Activated CD4-positive, alpha-beta T cell treated with anti-CD3 and anti-CD28 coated beads, Interleukin-2, amount 50 U/mL, for 48 hours (primary cell): ENCODE measurements at places on chromosomes 12 and 14.

DNA sequence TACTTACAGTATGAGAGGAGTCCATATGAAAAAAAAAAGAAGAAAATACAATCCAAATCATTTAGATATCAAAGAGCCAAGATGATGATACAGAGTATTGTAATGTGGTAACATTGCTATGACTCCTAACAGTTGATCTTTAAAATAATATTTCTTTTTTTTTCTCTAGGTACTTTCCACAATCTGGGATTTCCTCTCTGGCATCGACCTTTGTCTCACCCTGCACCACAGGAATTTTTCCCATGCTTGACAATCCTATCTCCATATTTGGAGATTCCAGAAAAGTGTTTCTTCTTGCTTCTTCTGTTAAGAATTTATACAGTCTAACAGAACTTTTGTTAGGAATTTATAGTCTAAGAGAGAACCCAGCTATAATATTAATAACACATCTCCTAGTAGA, 184.4 kb downstream of the ITPR2 start:
- no peak for DNase-seq

- DNase-seq = no peak
These were observed 505.9 kb downstream of the FLRT2 start for GRCh38 chr14:86035882-86036281.

GRCh38 chr14:68979021-68979721, at the start of gene ACTN1:
Gene ACTN1 (minus strand): TSS chr14:68979302. CDS start chr14:68979056, 246 bp downstream.
- peak; percentile 77 for DNase-seq

GRCh38 chr12:68733661-68734071, 12.3 kb upstream of the SLC35E3 start:
- DNase-seq = no peak

DNA sequence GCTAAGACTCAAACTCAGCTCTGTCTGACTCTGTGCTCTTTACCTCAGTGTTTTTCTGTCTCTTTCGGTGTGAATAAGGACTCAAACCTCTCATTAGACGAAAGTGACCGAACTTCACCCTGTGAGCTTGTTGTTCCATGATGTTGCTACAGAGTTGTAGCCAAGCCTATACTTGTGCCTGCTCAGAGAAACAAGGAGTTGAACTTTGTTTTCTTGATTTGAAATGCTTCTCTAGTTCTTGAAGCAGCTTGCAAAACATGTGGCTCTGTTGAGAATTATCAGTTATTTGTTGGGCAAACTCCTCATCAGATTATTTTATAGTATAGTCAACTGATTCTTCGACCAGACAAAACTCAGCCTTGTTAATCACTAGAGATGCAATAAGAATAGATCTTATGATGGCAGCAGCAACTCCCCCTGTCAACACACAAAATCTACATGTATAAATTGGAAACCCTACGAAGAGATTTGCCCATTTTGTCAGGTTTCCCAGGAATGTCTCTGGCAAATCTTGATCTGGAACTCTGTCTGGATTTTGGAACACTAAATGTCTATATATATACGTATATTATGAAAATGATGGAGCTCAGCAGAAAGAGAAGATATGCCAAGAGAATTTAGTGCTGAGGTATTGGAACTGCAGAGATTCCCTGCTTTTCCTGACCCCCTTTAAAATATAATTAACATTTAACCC, 146.8 kb downstream of the TTLL5 start:
- no peak for DNase-seq

DNA sequence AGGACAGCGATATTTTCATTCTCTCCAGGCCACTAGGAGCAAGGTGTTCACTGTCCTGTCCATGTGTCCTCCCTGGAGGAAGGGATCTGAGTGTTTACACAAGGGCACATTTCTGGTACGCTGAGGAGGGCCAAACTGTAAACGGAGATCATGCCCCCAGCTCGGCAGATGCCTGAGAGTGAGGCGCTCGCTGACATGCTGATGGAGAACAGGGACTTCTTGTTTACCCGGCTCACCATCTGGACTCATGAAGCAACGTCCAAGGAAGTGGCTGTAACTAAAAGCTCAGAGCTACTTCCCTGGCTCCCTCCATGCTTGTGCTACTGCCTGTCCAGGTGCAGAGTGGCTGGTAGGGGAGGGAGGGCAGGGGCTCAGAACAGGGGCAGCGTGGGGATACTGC, 43.4 kb upstream of the KCNA1 start:
- no peak for DNase-seq

GRCh38 chr14:105096206-105096875, 31.1 kb upstream of the GPR132 start:
- DNase-seq = no peak

DNA sequence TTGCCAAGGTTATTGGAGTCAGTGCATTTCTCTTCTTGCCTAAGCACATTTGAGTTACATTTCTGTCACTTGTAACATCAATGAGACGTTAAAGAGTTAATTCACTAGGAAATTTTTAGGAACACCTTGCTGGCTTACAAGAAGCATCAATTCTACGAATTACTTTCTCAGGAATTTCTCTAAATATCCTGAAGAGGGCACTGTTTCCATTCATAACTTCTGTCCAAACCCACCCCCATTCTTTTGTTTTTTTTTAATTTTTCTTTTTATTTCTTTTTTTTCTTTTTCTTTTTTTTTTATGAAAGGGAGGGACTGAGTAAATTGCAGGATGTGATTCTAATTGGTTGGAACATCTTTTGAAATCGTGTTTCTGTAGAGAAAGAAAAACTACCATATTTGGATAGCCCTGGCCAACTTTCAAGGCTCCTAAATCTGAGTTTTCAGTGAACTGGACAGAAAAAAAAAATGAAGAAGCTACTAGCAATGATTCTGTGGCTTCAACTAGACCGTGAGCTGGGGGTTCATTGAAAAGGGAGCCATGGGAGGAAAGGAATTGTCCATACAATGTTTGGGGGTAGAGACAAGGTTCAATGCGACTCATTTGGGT, 285.3 kb downstream of the DAD1 start:
- no peak for DNase-seq

- DNase-seq = no peak
These were observed 228.9 kb downstream of the TTC8 start for GRCh38 chr14:89053303-89053702.

- DNase-seq = no peak
These were observed 10.1 kb upstream of the RASSF3 start for GRCh38 chr12:64600164-64600561.

DNA sequence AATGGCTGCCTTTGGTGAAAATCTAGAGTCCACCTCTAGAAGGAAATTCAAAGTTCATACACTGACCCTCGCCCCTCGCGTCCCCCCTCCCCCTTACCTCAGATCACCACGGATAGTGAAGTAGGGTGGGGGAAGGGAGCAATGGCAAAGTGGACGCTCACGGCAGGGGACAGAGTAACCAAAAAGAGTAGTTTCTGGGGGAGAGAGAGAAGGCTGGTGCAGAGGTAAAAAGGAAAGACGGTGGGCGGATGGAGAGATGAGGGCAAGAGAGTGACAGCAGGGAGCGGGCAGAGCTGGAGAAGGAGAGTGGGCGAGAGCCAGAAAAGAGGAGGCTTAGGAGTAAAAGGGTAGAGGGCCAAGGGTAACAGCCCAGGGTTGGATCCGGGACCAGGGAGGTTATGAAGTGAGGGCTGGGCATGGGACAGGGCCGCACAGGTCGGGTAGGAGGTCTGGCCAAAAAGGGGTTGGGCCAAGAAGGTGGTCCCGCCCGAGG, 423 bp downstream of the ALDH6A1 start:
- DNase-seq = no peak

GRCh38 chr14:104634886-104635570, 30.5 kb upstream of the TMEM179 start:
- DNase-seq = no peak

DNA sequence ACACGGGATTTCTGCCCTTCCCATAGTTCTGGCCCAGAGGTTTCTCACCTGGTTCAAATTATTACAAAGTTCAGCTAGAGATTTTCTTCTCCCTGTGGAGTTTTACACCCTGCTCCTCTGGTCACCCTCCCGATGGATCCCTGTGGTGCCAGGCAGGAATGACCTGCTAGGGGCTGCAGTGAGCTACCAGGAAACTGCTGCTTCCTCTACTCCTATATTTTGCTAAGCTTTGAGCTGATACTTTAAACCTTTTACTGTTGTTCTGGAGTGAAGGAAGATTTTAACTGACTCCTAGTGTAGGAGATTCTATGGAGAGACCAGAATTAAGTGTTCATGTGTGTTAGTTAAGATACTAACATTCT, 30.4 kb upstream of the LRIG3 start:
- DNase-seq = no peak

GRCh38 chr12:112792301-112792700, 753 bp downstream of the RPH3A start:
- no peak for DNase-seq

- no peak for DNase-seq
These were observed 109.4 kb downstream of the RFLNA start for GRCh38 chr12:124404162-124404784.

GRCh38 chr12:53623548-53624385, 2.4 kb downstream of the ATF7 start:
- DNase-seq = no peak

GRCh38 chr14:78346747-78347146, 176.6 kb downstream of the NRXN3 start:
- no peak for DNase-seq

- DNase-seq = no peak
These were observed 988.3 kb upstream of the LRFN5 start for GRCh38 chr14:40618225-40618898.

DNA sequence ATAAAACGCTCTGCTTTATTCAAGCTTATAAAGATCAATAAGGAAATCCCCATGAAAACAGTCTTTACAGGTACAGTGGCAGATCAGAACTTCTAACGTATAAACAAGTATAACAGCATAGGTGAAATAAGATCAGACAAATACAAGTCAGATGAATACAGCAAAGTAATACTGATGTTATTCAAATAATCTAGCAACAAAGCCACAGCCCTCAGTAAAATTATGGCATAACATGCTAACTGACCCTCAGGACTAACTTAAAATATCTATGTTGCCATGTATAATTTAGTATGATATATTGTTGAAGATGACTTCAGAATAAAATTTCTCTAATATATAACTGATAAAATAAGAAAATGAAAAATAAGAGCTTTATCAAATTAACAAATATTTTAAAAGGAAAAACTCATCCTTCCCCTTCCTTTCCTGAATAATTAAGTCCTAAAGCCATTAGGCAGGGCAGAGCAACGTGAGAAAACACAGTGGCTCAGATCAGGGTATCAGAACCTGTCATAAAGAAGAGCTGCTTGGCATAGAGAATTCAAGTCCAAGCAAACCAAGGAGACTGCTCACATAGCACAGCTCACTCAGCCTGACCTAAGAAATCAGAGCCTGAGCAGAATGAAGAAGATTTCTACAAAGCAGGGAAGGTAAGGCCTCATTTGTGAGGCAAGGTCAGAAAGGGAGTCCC, 70.7 kb downstream of the PAWR start:
- no peak for DNase-seq

DNA sequence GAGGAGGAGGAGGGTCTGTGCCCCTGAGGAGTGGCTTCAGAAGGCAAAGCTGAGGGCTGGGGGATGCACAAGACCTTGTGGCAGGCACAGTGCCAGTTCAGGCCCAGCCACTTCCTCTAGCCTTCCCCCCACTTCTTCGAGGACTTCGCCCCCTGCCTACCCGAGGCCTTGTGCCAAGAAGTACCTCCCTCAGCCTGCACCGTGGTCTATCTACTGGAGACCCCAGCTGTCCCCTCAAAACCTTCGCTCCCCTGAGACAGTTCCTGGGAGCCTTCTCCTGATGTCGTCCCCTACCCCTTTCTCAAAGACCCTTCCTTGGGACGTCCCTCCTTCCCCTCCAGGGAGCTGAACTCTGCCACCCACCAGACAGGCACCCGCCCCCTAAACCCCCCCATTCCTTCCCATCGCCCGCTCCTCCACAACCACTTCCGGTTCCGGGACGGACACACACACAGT, 604 bp downstream of the ZNF384 start:
- DNase-seq = no peak

- no peak for DNase-seq
These were observed 62.0 kb downstream of the LGMN start for GRCh38 chr14:92686411-92686899.

DNA sequence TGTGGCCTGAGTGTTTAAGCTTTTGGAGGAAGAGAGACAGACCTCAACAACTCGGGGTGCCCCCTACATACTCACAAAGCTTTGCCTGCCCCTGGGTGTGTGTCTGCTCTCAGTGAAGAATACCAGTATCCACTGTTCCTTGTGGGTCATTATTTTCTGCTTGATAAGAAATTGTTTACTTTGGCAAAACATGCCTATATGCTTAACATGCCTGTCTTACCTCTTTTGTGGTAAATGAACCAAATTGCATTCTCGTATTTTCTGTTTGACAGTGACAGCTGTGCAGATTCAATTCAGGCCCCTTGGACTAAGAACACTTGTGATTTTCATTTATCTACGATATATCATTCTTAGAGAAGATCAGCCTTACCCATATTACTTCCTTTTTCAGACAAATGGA, 50.6 kb upstream of the REP15 start:
- DNase-seq = no peak

DNA sequence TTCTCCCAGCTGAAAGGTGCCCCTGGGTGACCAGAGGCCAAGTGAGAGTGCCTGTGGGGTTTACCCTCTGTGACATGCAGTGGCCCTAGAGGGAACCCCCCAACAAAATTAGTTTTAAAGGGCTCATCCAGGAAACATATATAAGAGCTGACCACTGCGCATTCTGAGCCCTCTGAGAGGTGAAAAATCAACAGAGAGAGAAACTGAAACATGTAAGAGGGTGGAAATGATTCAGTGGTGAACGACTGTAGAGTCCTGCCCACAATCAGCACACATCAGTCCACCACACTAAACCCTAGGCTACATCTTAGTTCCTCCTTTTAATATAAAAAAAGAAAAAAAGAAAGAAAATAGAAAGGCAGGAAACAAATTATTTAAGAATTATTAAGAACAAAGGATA, 21.0 kb upstream of the ACSM4 start:
- no peak for DNase-seq

DNA sequence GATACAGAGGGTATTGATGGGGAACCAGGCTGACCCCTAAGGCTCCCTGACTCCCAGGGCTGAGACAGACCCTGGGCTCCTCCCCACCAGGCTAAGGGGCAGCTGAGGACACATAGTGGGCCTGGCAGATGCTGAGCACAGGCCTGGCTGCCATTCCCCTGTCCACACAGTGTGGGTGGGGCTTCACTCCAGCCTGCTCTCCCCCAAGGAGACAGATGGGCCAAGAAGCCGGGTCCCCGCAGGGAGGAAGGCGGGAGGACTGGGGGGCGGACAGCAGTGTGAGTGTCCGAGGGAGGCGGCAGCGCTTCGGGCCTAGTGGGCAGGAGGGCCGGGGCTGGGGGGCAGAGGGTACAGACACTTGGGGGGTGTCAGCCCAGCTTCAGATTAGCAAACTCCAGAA, 32.0 kb downstream of the RFLNA start:
- no peak for DNase-seq

- DNase-seq = peak; percentile 47
These were observed 347 bp downstream of the SYNDIG1L start for GRCh38 chr14:74425525-74426201.

GRCh38 chr12:131098178-131098981, 144.7 kb downstream of the ADGRD1 start:
- DNase-seq = no peak
